ENCODE measurements at places on chromosomes 4 and X. TPM values are rescaled to one million over a fixed set of nuclear protein-coding genes. Genes with fewer than 3 reads are reported as not detected.

Gene BGN
- total RNA-seq = 175 TPM

Gene MGARP
- total RNA-seq = 0.81 TPM

Gene NOX1
- total RNA-seq = not detected

Gene DOK7
- total RNA-seq = 62.7 TPM

Gene ESX1
- not detected for total RNA-seq

Gene GUCY1A1
- total RNA-seq = 40.5 TPM

Gene SMAD1
- 10.8 TPM for total RNA-seq

Gene CLDN34
- not detected for total RNA-seq

Gene ASB12
- 4.1 TPM for total RNA-seq

Gene CLNK
- not detected for total RNA-seq

Gene DAPP1
- total RNA-seq = 0.43 TPM

Gene CNGA1
- 0.89 TPM for total RNA-seq

Gene PPP4R3C
- total RNA-seq = not detected

Gene RS1
- total RNA-seq = not detected

Gene CFAP299
- not detected for total RNA-seq

Gene GABRQ
- not detected for total RNA-seq

Gene RNF128
- total RNA-seq = 0.32 TPM

Gene MAP3K15
- total RNA-seq = not detected

Gene ADGRG2
- 0.35 TPM for total RNA-seq

Gene PKD2
- 25.1 TPM for total RNA-seq

Gene TMPRSS11F
- not detected for total RNA-seq

Gene TREX2
- total RNA-seq = 0.19 TPM

Gene FAAH2
- total RNA-seq = 0.19 TPM

Gene GRIA2
- total RNA-seq = 0.05 TPM

Gene PDGFRA
- 23.4 TPM for total RNA-seq

Gene MPC1L
- not detected for total RNA-seq

Gene CCSER1
- 15.7 TPM for total RNA-seq

Gene ATP1B4
- 16.9 TPM for total RNA-seq

Gene OPN1MW2
- total RNA-seq = not detected
